ENCODE measurements at places on chromosomes 1 and 21. TPM values are rescaled to one million over a fixed set of nuclear protein-coding genes. Genes with fewer than 3 reads are reported as not detected.
A peak's percentile ranks its signal among the peaks of the same experiment; 100 is the strongest.

Gene RNU1-4
- under 0.01 TPM for total RNA-seq

Gene AKIRIN1
- total RNA-seq: 77.3 TPM

DNA sequence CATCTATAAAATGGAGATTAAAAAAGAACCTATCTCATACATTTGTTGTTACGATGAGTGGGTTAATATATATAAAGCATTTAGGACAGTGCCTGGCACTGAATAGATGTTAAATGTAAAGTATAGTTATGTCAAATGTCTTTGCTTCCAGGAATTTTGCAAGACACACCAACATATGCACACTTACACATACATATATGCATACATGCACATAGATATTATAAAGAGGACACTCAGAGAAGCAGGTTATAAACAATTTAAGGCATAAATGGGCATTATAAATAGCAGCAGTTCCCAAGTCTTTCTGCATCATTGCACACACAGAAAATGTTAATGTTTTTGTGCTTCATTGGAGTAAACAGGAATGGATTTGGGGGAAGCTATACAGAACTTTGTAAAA is 13.3 kb downstream of the CYP4X1 start:
- no peak for DNase-seq

DNA sequence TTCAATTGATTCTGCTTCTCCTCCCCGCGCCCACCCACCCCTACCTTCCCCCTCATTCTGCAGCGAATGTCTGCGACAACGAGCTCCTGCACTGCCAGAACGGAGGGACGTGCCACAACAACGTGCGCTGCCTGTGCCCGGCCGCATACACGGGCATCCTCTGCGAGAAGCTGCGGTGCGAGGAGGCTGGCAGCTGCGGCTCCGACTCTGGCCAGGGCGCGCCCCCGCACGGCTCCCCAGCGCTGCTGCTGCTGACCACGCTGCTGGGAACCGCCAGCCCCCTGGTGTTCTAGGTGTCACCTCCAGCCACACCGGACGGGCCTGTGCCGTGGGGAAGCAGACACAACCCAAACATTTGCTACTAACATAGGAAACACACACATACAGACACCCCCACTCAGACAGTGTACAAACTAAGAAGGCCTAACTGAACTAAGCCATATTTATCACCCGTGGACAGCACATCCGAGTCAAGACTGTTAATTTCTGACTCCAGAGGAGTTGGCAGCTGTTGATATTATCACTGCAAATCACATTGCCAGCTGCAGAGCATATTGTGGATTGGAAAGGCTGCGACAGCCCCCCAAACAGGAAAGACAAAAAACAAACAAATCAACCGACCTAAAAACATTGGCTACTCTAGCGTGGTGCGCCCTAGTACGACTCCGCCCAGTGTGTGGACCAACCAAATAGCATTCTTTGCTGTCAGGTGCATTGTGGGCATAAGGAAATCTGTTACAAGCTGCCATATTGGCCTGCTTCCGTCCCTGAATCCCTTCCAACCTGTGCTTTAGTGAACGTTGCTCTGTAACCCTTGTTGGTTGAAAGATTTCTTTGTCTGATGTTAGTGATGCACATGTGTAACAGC is 339.9 kb downstream of the NTNG1 start:
- DNase-seq: no peak

GRCh38 chr1:30548294-30548693 is 175.1 kb downstream of the MATN1 start:
- no peak for DNase-seq

- DNase-seq: peak; percentile 85
These were observed 86.9 kb downstream of the LRRC8D start for GRCh38 chr1:89907727-89908212.
